ENCODE measurements at places on chromosomes 3 and 15. TPM values are rescaled to one million over a fixed set of nuclear protein-coding genes. Genes with fewer than 3 reads are reported as not detected.

DNA sequence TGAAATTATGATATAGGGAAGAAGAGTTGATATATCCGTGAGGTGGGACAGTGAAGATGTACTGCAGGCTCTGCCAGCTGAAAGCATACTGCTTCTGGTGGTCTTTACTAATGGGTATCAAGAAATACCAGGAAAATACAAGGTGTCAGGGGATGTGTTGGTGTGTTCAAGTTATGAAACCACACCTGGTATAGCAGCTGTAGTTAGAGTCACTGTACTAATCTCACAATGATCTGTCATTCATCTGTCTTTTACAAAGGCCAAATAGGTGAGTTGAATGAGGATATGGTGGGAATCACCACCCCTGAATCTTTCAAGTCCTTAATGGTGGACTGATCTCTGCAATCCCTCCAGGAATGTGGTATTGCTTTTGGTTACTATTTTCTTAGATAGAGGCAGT is 152.7 kb downstream of the NFKBIZ start:
- H3K36me3 ChIP-seq, result no peaks in the 10 kb centered on the region
- DNase-seq, result no peak
- H3K4me3 ChIP-seq, result no peak overlapping the region
- H3K27me3 ChIP-seq, result no peaks in the 10 kb centered on the region

PLXNA1 gene
- 79.8 TPM for total RNA-seq

DNA sequence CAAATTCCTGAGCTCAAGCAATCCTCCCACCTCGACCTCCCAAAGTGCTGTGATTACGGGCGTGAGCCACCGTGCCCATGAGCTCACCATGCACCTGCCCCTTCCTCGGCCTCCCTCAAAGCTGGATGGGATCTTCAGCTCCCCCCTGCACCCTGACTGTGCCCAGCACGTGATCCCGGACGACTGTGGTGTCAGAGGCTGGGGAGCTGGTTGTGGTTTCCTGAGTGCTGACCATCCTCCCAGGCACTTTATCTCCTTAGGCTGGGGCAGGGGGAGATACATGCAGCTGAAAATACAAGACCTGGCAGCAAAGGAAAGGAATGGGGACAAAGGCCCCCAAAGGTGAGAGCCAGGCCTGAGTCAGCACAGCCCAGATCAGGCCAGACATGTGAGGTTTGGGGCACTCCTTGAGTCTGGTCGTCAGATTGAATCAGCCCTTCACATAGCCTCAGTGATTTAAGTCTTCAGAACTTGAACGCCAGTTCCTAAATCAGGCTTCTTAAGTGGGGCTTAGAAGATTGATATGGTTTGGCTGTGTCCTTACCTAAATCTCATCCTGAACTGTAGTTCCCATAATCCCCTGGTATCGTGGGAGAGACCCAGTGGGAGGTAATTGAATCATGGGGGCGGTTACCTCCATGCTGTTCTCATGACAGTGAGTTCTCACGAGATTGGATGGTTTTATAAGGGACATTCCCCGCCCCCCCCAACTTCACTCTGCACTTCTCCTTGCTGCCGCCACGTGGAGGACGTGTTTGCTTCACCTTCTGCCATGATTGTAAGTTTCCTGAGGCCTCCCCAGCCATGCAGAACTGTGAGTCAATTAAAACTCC is 35.8 kb downstream of the PRKCD start:
- DNase-seq, result no peak
- no peak overlapping the region for H3K27ac ChIP-seq
- peaks cover 3% of the 10 kb centered on the region for H3K4me1 ChIP-seq
- H3K36me3 ChIP-seq, result peaks cover 5% of the 10 kb centered on the region

DNA sequence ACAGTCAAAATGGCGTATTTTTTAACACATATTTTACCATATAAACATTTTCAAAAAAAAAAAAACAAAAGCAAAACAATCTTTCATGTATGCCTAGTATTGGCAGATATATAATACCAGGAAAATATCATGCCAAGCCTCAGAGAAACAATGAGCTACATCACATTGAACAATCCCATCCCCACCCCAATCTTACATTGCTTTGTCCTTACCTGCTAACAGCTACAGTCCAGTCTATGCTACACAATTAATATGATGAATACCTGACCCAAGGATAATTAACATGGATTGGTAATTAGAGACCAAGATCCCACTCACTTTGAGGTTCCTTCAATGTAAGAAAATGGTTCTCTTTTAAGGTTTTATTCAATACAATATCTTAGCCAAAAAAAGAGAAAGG is 7.6 kb upstream of the SATB1 start:
- H3K27me3 ChIP-seq, result no peaks in the 10 kb centered on the region
- H3K36me3 ChIP-seq, result no peaks in the 10 kb centered on the region
- no peaks in the 10 kb centered on the region for H3K4me1 ChIP-seq
- no peak overlapping the region for H3K27ac ChIP-seq
- DNase-seq, result no peak

XXYLT1 gene
- 41.0 TPM for total RNA-seq

DNA sequence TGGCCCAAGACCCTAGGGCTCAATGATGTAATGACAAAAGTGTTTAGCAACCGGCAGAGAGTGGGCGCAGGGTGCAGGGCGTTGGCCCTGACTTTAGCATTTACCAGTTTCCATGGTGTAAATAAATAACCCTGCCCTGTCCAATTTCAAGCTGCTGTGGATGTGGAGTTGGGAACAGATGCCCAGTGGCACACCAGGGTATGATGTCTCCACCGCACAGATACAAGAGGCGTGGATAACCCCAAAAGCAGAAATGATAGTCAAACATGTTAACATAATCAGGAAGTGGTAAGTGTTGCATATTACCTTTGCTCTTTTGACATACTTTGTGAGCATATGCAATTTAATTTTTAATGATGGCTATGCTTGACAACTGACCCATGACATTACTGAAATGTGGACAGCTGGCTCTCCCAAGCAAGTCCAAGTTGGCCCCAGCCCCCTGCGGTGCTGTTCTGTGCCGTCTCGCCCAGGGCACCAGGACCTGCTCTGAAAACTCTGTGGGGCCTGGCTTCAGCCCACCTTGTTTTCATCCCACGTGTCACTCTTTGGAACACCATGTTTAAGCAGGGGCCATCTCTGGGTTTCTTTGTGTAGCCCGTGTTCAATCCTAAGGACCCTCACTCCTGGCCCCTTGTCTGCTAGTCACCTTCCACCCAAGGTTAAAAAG is 10.8 kb upstream of the ANPEP start:
- peaks cover 3% of the 10 kb centered on the region for H3K4me1 ChIP-seq
- H3K4me3 ChIP-seq, result no peak overlapping the region
- no peak for DNase-seq
- no peak overlapping the region for H3K27ac ChIP-seq
- H3K36me3 ChIP-seq, result no peaks in the 10 kb centered on the region

ZBTB47 gene
- 69.3 TPM for total RNA-seq

- peak overlapping the region; percentile 91 for H3K27ac ChIP-seq
- H3K27me3 ChIP-seq, result no peaks in the 10 kb centered on the region
- no peak overlapping the region for H3K4me3 ChIP-seq
- peaks cover 44% of the 10 kb centered on the region for H3K4me1 ChIP-seq
- H3K36me3 ChIP-seq, result no peaks in the 10 kb centered on the region
Observed at GRCh38 chr3:11606090-11606784, 37.5 kb downstream of the VGLL4 start.

DNA sequence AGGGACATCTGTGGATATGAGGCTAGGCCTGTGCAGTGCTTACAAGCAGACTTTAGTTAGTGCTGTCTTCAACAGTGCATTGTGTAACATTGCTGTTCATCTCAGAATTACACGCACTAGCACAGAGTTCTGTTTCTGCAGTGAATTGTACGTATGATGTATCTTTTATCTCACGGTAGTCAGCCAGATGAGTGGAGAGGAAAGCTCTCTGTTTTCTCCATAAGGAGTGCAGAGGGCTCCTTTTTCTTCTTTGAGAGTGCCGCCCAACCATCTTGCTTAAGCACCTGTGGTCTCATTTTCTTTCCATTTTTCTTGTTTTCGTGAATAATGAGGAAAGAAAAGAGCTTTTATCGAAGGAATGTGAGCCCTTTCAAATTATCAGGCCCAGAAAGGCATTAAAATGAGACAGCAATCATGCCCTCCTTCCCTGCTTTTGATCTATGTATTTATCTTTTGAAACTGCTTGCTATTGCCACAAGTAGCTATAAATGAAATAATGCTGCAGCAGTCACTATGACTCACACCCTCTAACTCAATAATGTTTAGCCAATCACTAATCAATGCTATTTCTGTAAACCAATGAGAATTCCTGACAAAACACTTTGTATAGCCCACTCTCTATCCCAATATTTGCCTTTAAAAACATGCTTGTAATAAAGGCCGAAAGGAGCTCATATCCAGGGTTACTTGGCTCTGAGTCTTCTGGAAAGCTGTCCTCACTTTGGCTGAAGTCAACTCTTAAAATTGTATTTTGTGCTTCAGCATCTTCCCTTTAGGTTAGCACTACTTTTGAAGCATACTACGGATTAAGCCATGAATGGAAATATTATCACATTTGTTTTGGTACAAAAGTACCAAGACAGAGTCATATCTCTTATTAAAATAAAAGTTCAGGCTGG is 226.0 kb upstream of the P2RY1 start:
- H3K4me3 ChIP-seq, result no peak overlapping the region
- H3K27me3 ChIP-seq, result no peaks in the 10 kb centered on the region
- H3K36me3 ChIP-seq, result no peaks in the 10 kb centered on the region
- DNase-seq, result no peak

DNA sequence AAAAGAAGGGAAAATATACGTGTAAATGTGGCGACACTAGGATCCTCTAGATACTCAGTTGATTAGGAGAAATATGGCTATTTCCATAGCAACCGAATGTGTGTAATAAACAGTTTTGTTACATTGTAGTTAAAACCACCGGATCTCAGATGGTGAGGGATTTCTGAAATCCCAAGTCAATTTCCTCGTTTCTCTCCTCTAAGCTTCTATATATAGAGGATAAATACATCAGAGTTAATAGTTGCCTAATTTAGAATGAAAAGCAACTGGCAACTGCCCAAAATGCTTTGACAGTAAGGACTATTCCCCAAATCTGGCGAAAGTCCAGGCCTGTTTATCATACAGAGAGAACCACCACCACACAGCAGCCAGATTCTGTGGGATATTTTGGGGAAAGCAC is 112.6 kb downstream of the GABRB3 start:
- H3K27ac ChIP-seq, result no peak overlapping the region
- DNase-seq, result no peak
- no peaks in the 10 kb centered on the region for H3K4me1 ChIP-seq

BUB1B gene
- not detected for total RNA-seq

- no peak for DNase-seq
- no peaks in the 10 kb centered on the region for H3K36me3 ChIP-seq
- H3K4me1 ChIP-seq, result no peaks in the 10 kb centered on the region
- no peak overlapping the region for H3K27ac ChIP-seq
- H3K4me3 ChIP-seq, result no peak overlapping the region
- no peaks in the 10 kb centered on the region for H3K27me3 ChIP-seq
Observed at GRCh38 chr3:113136071-113136470, 75.3 kb upstream of the BOC start.

DNA sequence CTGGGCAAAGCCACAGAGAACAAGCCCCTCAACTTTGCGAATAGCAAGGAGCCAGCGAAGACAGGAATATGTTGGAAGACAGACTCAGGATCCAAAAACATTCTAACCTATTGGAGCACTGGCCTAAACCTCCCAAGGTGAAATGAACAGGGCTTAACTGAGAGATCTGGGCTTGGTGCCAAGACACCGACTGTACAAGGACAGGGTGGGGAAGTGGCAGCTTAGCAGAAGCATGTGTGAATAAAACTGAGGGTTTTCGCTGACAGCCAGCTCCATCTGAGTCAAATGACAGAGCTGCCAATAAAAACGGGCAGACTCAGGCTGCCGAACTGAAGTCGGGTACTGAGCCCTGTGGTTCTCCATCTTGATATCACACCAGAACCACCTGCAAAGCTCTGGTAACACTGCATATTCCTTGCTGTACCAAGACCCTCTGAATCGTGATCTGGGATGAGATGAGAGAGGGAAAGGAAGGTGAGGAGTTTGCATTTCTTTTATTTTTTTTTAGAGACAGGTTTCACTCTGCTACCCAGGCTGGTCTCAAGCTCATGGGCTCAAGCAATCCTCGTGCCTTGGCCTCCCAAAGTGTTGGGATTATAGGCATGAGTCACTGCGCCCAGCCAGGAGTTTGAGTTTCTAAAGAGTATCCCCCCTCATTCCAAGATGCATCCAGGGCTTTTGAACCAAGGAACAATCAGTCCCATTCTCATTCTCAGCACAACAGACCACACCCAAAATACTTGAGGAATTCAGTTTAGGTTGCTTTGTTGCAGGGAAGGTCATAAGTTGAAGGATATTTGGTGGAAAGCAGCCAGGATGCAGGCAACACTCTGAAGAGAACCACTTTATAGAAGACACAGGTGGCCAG is 6.0 kb upstream of the PLCB2 start:
- H3K36me3 ChIP-seq, result no peaks in the 10 kb centered on the region
- no peak overlapping the region for H3K27ac ChIP-seq
- no peak for DNase-seq
- H3K4me1 ChIP-seq, result no peaks in the 10 kb centered on the region
- H3K4me3 ChIP-seq, result no peak overlapping the region

DNA sequence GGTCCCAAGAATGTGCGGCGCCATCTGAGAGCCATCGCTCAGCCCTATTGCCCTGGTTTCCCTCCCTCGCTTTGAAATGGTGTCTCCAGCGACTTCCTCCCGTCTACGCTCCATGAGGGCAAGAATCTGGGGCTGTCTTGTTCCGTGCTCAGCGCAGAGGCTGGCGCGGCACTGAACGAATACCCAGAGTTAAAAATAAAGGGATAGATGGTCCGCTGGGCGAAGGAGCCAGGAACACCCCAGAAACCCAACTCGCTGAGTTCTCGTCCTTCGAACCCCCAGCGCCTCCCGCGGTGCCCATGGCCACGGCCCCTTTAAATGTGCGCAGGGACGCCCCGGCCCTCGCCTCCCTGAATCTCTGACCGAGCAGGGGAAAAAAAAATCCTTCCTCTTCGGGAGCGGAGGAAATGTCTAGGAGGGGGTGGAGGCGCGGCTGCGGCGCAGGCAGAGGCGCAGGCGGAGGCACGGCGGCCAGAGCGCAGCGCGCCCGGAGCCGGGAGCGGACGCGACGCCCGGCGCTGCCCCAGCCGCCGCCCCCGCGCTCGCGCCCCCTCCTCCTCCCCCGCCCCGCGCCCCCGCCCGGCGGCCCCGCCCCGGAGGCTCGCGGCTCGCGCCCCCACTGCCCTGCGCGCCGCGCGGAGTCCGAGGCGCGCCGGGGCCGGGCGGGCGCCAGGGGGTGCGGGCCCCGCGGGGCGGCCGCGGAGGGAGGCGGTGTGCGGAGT is 8.5 kb upstream of the FGD5 start:
- H3K27ac ChIP-seq, result peak overlapping the region; percentile 68
- no peaks in the 10 kb centered on the region for H3K27me3 ChIP-seq
- no peaks in the 10 kb centered on the region for H3K36me3 ChIP-seq

- no peaks in the 10 kb centered on the region for H3K4me1 ChIP-seq
- no peak overlapping the region for H3K27ac ChIP-seq
- DNase-seq, result no peak
- no peaks in the 10 kb centered on the region for H3K27me3 ChIP-seq
- no peak overlapping the region for H3K4me3 ChIP-seq
- no peaks in the 10 kb centered on the region for H3K36me3 ChIP-seq
Observed at GRCh38 chr3:8848696-8849131, 79.3 kb upstream of the OXTR start.

MAN2C1 gene
- total RNA-seq, result 447 TPM

SI gene
- total RNA-seq, result not detected

ZNF80 gene
- total RNA-seq, result 23.7 TPM

- no peaks in the 10 kb centered on the region for H3K4me1 ChIP-seq
- no peak overlapping the region for H3K27ac ChIP-seq
- no peaks in the 10 kb centered on the region for H3K27me3 ChIP-seq
- H3K4me3 ChIP-seq, result no peak overlapping the region
Observed at GRCh38 chr3:156033428-156033827, 87.0 kb upstream of the KCNAB1 start.

SLC9C1 gene
- 0.32 TPM for total RNA-seq
